ENCODE measurements at places on chromosomes 16 and 17.
A peak's percentile ranks its signal among the peaks of the same experiment; 100 is the strongest.

DNA sequence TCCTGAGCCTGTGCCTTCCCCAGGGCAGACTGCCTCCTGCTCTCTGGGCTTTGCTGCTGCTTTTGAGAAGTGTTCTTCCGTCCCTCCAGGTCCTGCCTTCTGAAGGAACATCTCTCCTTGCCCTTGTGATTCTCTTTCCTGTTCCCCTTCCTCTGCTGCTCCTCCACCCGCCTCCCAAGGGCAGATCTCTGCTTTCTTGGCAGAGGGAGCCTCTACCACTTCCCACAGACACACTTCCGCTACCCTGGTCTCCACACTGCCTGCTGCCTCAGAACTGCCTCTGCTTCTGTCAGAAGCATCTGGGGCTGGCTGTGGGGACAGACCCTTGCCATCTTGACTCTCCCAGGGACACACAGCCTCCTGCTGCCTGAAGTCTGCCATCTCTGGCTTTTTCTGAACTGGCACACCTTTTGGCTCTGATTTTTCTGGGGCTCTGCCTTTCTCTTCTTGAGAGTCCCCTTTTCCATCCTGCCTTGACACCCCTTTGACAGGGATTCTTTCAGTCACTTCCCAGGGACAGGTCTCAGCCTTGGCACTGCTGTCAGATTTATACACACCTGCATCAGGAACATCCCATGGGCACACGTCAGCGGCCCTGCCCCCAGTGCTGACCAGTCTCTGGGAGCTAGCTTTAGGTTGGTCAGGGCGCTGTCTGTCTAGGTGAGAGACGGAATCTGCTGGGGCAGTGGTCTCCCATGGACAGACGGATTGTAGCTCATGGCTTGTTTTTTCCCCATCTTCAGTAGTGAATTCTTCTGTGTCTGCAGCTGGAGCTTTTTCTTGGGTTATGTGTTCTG lies 16.6 kb downstream of the GPR179 start:
- no peak for DNase-seq

GRCh38 chr17:81558941-81559806 lies 7.0 kb upstream of the FAAP100 start:
- DNase-seq = no peak

GRCh38 chr16:4924593-4925292 lies 12.2 kb downstream of the PPL start:
- no peak for DNase-seq

- no peak for DNase-seq
These were observed 2.1 kb downstream of the MED13 start for GRCh38 chr17:62062944-62063343.

DNA sequence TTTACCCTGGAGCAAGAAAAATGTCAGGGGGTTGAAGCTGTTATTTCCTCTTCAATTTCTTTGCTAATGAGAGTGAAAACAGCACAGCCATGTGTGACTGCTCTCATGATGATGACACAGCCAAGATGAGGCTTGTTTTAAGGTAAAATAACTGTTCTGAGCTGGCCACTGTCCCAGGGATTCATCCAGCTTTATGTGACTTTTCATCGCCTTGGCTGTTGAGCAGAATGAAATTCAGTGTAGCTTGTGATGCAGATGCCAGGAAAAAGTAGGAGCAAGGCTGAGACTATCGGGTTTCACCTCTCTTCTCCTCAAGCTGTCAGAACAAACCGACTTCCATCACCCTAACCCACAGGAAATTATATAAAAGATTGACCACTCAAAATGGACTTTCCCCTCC lies 361.8 kb upstream of the CDH5 start:
- no peak for DNase-seq

GRCh38 chr17:77884019-77884418 lies 74.5 kb upstream of the TNRC6C start:
- DNase-seq = no peak

DNA sequence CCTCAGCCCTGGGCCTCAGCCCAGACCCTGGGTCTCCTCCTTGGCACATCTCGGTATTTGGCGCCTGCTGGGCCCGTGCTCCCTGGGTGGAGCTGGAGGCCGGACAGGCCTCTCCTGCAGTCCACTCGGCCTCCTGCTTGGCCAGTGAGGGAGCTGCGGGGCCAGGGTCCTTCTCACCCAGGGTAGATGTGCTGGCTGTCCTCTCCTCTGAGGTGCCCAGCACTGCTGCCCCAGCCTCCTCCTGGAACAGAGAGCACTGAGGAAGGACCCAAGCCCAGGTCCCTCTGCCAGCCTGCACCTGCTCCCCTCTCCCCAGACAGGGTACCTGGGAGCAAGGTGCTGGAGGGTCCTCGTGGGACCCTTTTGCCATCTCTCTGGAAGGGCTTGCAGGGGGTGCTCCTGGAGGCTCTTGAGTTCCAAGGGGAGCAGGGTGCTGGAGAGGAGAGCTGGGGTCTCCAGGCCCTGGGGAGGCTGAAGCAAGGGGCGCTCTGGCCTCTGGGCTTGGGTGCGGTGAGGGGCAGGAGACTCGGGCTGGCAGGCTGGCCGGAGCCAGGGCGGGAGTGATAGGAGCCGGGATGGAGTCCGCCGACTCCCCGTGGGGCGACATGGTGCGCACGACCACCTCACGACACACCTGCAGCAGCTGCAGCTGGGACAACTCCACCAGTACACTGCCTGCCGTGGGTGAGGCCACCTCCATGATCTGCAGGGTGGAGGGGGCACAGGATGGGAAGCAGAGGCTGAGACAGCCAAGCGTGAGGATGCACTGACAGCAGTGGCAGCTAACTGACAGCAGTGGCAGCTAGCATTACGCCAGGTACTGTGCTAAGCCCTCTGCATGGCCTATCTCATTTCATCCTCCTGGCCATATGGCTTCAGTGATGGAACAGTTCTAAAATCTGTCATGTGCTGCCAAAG lies 17.8 kb downstream of the TSPOAP1 start:
- DNase-seq = no peak

DNA sequence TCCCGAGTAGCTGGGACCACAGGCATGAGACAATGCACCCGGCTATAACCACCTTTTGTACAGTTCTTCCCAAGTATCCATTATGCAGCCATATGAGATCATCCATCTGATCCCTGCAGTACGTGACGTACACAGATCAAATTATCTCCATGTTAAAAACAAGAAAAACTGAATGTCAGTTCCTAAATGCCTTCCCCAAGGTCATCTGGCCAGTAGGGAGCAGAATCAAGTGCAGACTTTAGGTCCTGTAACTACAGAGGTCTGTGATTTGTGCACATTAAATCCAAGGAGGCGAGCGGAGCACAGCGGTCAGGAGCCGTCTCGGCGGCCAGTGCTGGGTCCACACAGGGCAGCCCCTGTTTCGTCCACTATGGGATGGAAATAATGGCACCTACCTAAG lies 23.7 kb downstream of the ZCCHC14 start:
- DNase-seq = no peak

GRCh38 chr16:54194334-54194743 lies 92.2 kb downstream of the IRX3 start:
- DNase-seq = no peak

- no peak for DNase-seq
These were observed 606.0 kb upstream of the RBFOX1 start for GRCh38 chr16:6726621-6727020.

DNA sequence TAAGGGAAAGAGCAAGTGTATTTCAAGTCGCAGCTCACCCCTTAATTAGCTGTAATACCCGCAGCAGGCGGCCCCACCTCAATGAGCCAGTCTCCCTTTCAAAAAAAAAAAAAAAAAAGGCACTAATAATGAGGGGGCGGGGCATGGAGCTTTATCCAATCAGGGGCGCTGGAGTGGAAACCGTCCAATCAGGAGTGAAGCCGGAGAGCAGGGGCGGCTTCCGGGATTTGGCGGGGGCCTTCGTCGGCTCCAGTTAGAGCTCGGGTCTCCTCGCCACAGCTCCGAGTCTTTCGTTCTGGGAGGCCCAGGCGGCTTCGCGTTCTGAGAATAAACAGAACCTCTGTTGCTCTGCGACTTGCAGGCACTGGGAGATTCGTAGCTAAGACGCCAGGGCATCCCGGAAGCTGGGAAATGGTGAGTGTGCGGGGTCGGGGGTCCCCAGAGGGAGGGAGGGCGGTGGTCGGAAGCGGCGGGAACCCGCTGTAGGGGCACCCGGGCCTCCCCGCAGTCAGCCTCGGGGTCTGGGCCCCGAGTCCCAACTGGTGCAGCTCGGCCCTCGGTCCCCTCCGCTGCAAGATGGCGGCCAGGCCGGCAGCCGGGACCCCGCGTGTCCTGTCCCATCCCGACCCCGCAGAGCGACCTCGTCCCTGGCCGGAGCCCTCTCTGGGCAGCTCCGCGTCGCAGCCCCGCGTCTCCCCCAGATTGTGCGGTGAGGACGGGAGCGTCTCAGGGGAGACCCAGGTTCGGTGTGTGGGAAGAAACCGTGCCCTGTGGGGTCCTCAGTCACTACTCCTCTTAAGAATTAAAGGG lies at the start of gene ZNF267:
ZNF267 (plus strand) TSS at position 252 of the 810 bp plus-strand sequence; CDS start at position 412, 160 bp downstream.
- peak; percentile 85 for DNase-seq

DNA sequence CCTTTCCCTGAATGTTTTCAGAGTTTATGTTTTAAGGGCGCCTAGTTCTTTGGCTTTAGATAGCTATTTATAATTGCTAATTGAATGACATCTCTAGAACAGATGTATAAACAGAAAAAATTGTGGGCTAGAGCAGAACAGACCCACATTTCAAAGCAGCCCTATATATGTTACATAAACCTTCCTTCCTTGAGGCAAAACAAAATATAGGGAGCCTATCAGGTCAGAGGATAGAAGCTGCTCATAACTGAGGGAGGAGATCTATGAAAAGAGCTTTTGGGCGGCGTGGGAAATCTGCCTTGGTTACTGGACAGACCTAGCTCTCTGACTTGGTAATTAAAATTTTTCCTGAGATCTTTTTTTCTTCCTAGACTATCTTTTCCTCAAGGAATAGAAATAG lies 68.4 kb downstream of the SPAG9 start:
- no peak for DNase-seq

DNA sequence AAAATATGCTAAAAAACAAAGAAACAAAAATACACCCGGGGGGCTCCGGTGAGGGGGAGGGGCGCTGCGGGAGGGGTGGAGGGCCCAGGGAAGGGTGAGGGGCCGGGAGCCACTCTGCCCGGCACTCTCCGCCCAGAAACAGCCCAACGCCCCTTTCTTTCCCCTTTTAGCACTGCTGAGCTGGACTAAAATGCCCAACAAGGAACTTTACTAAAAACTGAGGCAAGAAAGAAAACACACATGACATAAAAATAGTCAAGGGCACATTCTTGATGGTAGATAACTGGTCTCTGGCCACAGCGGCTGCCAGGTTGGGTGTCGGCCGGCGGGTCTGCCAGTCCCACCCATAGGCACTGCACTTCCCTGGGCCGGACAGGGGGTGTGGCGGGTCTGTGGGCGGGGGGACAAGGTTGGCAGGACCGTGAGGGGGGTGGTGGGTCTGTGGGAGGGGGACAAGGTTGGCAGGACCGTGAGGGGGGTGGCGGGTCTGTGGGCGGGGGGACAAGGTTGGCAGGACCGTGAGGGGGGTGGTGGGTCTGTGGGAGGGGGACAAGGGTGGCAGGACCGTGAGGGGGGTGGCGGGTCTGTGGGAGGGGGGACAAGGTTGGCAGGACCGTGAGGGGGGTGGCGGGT lies 20.9 kb downstream of the METRNL start:
- no peak for DNase-seq

- no peak for DNase-seq
These were observed 108.8 kb downstream of the ELAC2 start for GRCh38 chr17:12909046-12909445.

GRCh38 chr17:78430892-78431691 lies 52.6 kb downstream of the PGS1 start:
- no peak for DNase-seq

GRCh38 chr16:84572096-84572495 lies 45.8 kb downstream of the COTL1 start:
- DNase-seq = no peak

- no peak for DNase-seq
These were observed 45.1 kb downstream of the MYH11 start for GRCh38 chr16:15811481-15812400.

GRCh38 chr17:64718058-64718457 lies 56.0 kb upstream of the SMURF2 start:
- no peak for DNase-seq

DNA sequence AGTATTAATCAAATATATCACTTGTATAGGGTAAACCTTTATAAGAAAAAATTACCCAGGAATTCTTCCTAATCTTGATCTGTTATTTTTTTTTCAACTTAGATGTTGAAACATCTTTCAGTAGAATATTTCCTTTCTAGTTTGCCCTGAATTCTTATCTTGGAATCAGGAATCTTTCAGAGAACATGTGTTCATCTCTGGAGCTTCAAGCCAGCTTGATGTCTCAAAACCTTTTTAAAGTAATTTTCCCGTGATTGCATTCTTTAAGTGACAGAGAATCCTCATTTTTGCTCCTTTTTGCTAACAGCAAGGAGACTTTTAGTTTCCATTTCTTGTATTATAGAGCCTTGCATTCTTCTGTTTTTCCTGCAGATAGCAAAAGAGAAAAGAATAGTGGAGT lies 90.8 kb downstream of the ELAC2 start:
- no peak for DNase-seq

DNA sequence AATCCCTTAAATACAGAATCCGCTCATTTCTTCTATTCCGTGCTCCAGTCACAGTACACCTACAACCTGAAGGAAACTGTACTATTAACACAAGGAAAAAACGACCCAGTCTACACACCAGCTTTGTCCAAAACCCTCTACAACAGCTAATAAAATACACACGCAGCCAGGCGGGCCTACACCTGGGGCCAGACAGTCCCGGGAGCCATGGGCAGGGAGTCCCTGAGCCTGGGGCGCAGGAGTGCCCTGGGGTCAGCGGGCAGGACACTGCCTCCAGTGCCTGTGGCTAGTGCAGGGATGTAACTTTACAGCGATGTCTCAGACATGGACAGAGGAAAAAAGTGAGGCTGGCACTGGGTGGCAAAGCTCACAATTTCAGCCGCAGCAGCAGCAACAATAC lies 28.5 kb downstream of the GNPTG start:
- no peak for DNase-seq

DNA sequence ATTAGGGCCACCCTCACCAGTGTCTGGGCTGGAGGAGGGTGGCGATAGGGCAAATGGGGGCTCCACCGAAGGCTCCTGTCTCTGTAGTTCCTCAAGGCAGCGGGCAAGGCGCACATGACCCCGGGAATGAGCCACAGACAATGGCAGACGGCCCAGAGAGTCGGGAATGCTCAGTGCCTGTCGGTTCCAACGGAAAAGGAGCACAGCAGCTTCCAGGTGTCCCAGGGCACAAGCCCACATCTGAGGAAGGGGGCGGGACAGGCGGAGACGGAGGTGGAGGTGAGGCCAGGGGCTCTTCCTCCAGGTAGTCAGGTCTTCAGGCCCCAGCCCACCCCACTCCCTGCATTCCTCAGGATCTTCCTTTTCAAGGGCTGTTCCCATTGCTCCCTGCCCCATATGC lies 5.1 kb upstream of the SPAG7 start:
- DNase-seq = no peak

Data from activated CD8-positive, alpha-beta memory T cell treated with anti-CD3 and anti-CD28 coated beads for 1 hour (primary cell).